ENCODE measurements at places on chromosomes 2 and 18.

DNA sequence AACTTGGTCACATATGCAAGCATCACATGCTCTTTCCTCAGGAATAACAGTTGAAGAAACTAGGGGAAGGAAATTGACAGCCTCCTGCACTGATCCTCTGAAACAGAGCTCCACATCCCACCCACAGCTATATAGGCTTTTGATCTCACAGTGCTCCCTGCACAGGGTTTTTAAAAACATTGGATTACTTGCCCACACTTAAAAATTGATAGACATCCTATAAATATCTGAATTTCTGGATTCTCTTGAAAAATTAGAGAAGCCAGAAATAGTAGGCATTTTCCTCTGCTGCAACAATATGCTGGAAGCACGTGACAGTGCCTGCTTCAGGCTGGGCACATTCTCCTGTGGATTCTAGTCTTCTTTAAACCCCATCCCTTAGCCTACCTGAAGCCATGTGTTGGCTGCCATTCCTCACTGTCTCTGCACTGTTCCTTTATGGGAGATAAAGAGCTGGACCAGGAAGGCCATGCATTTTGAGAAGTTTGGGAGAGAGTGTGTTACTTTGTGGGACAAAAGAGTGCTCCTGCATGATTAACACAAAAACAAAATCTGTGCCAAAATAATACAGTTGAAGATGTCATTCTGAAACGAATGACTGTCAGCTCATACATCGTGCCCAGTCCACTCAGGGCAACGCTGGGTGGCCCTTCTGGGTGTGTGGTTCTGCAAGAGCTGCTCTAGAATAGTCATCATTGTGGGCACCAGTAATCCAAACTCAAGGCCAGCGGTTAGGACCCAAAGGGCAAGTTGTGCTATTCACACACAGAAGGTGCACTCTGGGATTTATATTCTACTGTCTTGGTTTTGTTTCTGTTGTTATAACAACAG is 59.8 kb downstream of the GYPC start:
- no peak for DNase-seq

DNA sequence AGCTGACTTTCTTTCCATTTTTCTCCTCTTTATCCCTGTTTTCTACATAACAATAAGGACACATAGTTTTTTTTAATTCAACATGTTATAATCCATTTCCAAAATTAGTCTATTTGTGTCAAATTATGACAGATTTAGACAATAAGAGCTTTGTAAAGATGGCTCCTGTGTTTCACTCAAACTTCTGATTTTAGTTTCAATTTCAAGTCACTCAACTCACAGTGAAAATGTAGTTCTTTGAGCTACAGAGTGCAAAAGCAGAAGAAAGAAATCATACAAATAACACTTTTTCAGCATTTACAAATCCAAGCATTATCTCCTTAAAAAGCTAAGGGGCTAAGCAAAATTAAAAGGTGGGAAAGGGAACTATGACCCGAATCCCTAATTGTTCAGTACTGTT is 340.7 kb upstream of the TRIB2 start:
- DNase-seq = no peak

GRCh38 chr2:14451312-14451711 is 181.2 kb upstream of the LRATD1 start:
- no peak for DNase-seq

DNA sequence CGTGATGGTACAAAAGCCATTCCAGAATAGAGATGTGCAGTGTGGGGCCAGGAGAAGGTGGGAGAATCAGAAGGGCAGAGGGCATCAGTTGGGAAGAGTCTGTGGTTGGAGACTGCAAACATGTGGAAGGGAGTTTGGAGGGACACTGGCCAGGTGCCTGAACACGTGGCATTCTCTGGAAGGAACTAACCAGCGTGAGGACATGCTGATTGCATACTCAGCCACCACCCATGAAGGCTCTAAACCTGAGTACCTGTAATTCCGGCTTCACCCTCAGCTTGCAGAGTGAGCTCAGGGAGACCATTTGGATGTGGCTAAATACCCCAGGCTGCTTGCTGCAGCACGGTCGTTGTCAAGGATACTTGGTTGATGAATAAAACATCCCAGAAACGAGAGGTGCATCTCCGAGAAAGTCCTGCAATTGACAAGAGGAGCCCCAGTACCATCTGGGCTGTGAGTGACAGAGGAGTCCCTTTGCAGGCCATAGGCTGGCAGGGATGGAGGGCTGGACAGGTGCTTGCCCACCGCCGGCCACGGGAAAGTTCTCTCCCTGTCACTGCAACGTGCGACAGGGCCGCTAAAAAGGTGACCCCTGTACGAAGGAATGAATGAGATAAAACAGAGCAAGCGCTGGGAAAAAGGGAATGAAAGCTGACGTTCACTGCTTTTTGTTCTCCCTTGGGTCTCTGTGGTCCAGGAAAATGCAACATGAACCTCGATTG is 5.0 kb downstream of the ACKR3 start:
- no peak for DNase-seq

GRCh38 chr2:11096591-11096990 is 58.7 kb upstream of the SLC66A3 start:
- no peak for DNase-seq

GRCh38 chr2:45229411-45229810 is 220.2 kb upstream of the SIX2 start:
- no peak for DNase-seq

- no peak for DNase-seq
Measured at GRCh38 chr2:121034551-121034950, 250.5 kb downstream of the TFCP2L1 start.

DNA sequence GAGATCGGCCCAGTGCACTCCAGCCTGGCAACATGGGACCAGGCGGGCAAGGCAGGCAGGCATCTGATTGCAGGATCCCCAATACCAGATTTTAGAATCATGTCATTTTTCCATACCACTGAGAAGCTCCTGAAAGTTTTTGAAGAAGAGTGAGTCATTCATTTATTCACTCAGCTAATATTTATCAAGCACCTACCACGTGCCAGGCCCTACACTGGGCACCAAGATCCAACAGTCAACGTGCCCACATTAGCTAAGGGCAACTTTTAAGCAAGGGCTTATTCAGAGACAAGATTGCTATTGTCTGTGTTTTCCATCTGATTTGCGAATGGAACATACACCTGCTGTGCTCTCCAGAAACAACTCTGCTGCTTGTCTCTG is 126.8 kb upstream of the LGALSL start:
- DNase-seq = no peak

DNA sequence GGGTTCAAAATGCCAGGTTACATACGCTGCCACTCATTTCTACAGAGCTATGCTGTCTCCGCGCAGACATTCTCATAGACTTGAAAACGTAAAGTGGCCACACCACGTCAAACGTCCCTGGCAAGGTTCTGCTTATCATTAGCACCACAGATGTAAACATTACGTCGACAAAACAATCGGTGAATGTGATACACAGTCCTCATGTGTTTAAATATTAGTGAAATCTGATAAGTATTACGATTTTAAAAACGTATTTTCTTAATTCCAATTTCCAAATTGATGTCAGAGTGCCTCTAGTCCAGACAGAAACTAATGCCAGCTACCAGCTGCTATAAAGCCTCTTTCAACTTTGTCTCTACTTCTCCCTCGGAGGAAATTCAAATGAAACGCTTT is 1.2 kb downstream of the STK17B start:
- DNase-seq = peak; percentile 59
